ENCODE measurements at places on chromosomes 1 and 21. TPM values are rescaled to one million over a fixed set of nuclear protein-coding genes. Genes with fewer than 3 reads are reported as not detected.

The INKA2 gene
- not detected for total RNA-seq

GRCh38 chr1:97608272-97608671 lies 312.6 kb downstream of the DPYD start:
- no peak for DNase-seq

The CACNA1E gene
- total RNA-seq: 1.0 TPM

DNA sequence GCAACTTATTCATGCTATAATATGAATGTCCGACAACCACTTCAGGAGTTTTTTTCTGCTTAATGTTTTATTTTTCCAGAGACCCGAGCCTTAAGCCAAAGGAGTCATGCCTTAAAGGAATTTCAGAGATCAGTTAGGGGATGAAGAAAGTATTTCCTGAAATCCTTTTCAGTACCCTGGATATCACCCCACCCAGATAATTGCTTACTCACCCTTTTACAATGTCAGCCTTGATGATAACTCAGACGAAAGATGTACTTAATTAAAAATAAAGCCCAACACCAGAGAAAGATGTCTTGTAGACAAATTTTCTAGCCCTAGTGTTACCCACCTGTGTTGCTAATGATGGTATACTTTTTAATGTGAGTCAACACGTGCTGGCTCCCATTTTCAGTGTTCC lies 124.1 kb downstream of the XCL2 start:
- DNase-seq: no peak

- no peak for DNase-seq
Measured at GRCh38 chr21:33787431-33787830, 128.2 kb downstream of the ATP5PO start.

All from body of pancreas (tissue), 4 donors.